ENCODE measurements at places on chromosomes 12 and 14. TPM values are rescaled to one million over a fixed set of nuclear protein-coding genes. Genes with fewer than 3 reads are reported as not detected.

RDH16 gene
- total RNA-seq: 0.79 TPM

GRCh38 chr14:87712396-87713090, 280.4 kb downstream of the GALC start:
- no peak for DNase-seq

DNA sequence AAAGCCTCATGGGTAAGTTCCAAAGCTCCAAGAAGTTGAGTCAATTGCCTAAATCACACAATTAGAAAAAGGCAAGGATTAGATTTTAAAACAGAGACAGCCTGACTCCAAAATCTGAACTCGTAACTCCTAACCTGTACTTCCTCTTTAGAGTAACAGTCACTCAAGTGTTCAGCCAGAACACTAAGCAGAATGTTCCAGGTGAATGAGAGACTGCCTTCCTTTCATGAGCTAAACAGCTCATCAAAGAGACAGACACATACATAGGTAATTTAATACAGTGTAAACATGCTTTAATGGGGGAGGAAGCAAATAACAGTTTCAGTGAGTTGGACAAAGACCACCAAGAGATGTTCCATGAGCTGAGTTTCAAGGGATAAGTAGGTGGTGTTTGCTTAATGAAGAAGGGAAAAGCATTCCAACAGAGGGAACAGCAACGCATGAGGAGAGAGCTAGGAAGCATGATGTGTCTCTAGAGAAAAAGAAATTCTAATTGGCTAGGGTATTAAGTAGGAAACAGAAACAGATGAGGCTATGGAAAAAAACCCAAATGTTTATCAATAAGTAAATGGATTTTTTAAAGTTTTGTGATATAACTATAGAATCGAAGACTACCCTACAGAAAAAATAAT, 403.9 kb downstream of the MED13L start:
- DNase-seq: no peak

DNA sequence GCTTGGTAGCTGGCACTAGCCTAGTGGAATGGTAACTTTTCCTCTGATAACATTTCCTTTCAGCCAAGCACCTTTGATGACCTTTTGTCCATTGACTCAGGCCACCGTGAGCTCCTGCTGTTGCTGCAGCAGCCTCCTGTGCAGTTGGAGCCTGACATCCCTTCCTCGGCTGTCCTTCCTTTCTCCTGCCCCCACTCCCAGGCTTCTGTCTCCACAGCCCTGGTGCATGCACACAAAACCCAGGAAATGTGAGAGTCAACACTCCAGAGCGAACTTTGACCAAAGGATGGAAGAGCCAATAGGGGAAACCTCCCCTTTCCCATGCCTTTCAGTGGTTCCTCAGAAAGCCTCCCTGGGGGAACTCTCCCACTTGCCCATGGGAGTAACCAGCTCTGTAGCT, 115.0 kb downstream of the TMEM260 start:
- DNase-seq: no peak

GRCh38 chr14:20417250-20418186, 4.2 kb upstream of the TEP1 start:
- no peak for DNase-seq

GRCh38 chr12:44519931-44520330, 356.2 kb downstream of the NELL2 start:
- DNase-seq: no peak

Measured in CD4-positive, CD25-positive, alpha-beta regulatory T cell (primary cell).